ENCODE measurements at places on chromosomes 2 and 18.

GRCh38 chr2:32738939-32739338 is 111.1 kb downstream of the TTC27 start:
- H3K36me3 ChIP-seq, result no peaks in the 10 kb centered on the region
- peaks cover 9% of the 10 kb centered on the region for H3K4me1 ChIP-seq
- no peak overlapping the region for H3K27ac ChIP-seq
- DNase-seq, result no peak

DNA sequence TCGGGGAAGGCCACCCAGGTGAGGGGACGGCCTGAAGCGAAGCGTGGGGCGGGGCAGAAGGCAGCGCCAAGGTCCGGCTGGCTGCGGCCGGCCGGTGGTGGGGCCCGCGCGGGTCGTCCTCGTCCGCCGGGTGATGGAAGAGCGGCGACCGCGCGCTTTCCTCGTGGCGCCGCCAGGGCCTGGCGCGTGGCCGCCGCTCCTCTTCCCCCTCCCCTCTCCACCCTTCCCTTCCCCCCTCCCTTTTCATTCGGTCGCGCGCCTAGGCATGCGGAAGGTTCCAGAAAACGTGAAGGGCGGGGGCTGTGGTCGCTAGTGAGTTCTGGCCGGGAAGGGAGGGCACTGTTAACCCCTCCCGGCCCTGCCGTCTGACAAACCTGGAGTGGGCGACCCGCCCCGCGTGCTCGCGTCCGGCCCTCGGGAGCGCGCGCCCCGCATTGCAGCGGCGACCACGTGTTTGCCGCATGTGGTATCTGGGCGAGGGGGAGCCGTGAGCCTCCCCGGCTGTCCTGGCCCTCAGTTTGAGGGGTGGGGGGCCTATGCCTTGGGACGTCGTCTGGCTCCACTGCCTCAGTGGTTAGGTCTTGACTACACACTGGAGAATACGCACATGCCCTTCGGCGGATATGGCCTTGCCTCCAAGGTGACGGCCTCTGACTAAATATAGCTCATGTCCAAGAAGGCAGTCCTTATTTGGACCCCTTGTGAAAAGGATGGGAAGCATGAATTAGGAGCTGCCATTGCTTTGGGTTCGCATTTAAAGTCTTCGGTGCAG is 579 bp downstream of the MAT2A start:
- peak; percentile 75 for DNase-seq
- H3K27ac ChIP-seq, result peak overlapping the region; percentile 100

GRCh38 chr18:54127759-54128378 is 96.6 kb downstream of the MBD2 start:
- no peaks in the 10 kb centered on the region for H3K36me3 ChIP-seq
- no peak overlapping the region for H3K4me3 ChIP-seq
- H3K4me1 ChIP-seq, result no peaks in the 10 kb centered on the region
- peak; percentile 49 for DNase-seq

- no peaks in the 10 kb centered on the region for H3K36me3 ChIP-seq
- H3K27ac ChIP-seq, result no peak overlapping the region
- no peak overlapping the region for H3K4me3 ChIP-seq
- no peak for DNase-seq
Measured at GRCh38 chr18:57816208-57816954, 13.3 kb upstream of the ATP8B1 start.

Measured in SJSA1 (cell line).